ENCODE measurements at places on chromosomes 2 and 18.

DNA sequence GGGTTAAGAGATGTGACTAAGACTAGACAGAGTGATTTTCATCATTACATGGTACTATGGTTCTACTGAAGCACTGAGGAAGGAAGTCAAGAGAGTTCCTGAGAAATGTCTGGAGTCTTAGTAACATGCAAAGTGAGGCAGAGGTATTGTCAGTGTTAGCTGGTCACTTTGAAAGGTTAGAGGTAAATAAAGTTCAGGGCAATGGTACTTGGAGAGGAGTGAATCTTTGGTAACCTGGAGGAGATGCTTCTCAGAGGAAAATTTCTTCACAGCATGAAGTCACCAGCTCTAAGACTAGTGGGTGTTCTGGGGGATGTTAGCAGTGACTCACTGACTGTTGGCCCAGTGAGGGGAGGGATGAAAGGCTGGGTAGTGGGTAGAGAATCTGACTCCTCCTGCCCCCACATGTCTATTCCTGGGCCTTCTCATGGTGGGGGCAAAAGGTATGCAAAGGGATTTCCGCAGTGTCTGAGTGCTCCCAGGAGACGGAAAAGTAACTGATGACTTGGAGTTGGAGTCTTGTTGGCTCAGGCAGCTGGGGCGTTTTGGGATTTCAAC is 23.3 kb upstream of the IL1RN start:
- no peak for DNase-seq

DNA sequence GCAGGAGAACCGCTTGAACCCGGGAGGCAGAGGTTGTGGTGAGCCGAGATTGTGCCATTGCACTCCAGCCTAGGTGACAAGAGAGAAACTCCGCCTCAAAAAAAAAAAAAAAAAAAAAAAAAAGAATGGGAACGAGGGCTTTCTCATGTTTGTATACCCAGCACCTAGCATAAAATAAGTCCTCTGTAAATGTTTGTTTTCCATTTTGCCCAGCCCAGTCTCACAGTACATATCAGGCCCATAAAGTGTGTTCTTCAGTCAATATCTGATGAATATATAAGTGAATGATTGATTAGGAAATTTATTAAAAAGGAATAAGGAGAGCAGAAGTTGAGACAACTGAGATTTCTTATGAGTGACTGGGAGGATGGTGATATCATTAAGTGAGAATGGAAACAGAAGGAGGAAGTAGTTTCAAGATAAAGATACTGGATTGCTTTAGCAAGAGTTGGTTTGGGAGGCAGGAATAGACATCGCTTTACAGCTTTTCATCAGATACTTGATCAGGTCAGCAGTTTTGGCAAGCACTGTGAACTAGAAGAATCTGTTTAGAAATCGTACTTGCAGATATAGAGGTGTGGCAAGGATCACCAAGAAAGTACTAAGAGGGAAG is 327.5 kb downstream of the KIAA1328 start:
- no peak for DNase-seq

DNA sequence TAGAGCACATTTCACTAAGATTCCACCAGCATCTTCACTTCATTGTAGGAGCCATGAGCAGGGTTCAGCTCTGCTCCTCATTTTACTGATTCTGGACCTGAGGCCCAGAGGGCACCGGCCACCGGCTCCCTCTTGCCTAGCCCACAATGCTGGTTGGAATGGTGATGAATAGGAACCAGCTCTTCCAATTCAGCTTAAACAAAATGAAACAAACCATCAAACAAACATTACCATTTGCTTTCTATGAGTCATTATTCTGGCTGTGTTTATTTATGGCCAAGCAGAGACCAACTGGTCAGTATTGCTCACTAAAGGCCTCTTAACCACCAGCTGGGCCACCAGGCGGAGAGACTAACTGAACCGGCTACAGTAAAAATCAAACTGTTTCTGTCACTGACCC is 176.7 kb downstream of the MTX2 start:
- no peak for DNase-seq

DNA sequence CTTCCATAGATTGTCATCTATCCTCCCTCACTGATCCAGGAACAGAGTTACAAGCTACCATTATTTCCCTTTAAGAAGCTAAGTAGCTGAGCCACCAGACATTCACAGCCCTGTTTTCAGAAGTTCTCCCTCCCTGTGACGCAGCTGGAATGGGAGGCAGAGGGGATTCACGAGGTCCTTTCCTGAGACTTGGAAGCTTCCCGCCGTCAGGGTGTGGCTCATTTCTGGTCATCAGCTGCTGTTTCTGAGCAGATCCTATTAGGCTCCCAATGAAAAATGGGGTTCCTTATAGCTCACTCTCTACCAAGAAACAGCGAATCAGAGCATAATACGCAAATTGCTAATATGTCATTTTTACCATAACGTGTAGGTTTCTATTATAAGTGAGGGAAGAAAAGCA is 559.3 kb upstream of the ID2 start:
- no peak for DNase-seq

GRCh38 chr2:73896362-73897239 is 3.8 kb downstream of the ACTG2 start:
- no peak for DNase-seq

DNA sequence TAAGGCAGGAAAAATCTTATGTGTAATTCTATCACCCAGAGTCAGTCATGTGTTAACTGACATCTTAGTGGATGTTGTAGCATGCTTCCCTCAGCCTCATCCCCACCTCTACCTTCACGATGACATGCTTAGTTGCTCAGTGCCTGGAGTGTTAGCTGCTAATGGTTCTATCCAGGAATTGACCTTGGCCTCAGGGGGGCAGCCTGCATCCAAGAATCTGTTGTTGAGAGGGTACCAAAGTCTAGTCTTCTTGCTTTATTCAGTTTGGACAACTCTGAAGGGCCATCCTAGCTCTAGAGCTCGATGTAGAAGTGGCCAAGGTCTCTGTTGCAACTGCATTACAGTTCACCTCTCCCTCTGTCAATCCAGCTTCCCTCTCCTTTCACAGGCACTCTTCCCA is 61.2 kb downstream of the ACYP2 start:
- DNase-seq, result no peak

GRCh38 chr2:217353591-217353990 is 493.7 kb upstream of the TNP1 start:
- DNase-seq, result no peak

GRCh38 chr2:41314511-41315070 is 733.2 kb upstream of the PKDCC start:
- DNase-seq, result no peak

- DNase-seq, result no peak
These were observed 57.7 kb upstream of the PXDN start for GRCh38 chr2:1802046-1802445.

DNA sequence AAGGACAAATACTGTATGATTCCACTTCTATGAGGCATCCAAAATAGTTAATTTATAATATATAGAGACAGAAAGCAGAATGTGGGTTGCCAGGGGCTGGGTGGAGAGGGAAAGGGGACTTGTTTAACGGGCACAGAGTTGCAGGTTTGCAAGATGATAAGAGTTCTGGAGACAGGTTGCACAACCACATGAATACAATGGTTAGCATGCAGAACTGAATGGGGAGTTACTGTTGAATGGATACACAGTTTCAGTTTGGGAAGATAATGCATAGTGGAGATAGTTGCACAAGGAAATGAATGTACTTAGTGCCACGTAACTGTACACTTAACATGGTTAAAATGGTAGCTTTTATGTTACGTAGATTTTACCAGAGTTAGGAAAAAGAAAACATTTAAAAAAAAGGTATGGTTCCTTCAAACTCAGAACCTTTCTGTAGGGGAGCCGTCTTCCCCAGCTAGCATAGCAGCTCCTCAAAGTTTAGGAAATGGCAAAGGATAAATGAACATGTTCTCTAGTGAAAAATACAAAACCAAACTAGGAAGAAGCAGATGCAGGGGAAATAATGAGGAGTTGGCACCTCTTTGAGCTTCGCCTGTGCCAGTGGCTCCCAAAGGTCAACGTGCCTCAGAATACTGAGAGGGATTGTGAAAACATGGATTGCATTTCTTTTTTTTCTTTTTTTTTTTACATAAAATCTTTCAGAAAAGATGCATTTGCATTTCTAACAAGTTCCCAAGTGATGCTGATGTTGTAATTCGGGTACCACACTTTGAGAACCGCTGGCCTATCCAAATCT is 95.2 kb downstream of the ZCCHC2 start:
- DNase-seq, result no peak

- DNase-seq, result no peak
These were observed 39.7 kb upstream of the MRPL19 start for GRCh38 chr2:75606761-75607399.

DNA sequence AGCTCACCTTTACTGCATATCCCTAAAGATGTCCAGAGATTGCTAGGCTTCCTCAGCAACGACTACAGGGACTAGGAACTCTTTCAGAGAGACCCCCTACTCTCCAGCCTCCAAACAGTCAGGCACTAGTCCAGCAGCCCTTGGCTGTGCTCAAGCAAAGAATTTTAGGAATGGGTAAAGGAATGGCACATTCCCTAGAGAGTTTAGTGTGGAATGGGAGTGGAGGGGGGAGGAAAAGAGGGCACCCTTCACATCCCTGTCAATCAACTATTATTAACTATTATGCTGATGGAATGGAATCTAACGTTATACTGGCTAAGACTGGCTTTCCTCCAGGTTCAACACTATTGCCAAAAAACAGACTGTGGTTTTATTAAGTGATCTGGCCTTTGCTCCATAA is 64.8 kb downstream of the IKZF2 start:
- no peak for DNase-seq

DNA sequence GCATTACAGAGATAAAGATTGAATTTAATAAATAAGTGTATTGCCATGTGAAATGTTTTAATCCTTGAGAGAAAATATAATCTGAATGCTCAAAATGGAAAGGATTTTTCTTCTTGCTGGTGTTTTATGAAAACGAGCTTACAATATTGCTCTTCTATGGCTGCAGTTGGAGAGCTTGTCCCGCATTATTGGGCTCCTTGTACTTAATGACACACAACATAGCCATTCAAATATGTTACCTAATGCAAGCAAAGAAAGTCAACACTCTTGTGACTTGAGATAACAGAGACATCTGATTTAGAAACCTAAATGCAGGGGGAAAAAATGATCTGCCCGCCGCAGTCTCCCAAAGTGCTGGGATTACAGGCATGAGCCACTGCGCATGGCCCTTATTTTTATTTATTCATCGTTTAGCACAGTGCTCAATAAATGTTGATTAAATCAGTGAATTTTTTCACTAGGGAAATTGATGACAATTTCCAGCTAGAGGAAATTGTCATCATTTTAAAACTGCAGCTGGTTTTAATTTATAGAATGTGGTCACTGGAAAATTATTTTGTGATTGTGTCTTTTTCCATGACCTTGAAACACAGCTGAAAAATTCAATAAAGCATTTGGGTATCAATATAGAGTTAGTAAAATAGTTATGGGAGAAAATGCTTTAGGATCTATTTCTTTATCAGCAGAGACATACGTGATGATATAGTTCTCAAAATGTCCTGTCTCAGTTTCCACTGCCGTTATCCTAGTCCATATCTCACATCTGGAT is 2.4 kb upstream of the PRKD3 start:
- DNase-seq, result no peak

DNA sequence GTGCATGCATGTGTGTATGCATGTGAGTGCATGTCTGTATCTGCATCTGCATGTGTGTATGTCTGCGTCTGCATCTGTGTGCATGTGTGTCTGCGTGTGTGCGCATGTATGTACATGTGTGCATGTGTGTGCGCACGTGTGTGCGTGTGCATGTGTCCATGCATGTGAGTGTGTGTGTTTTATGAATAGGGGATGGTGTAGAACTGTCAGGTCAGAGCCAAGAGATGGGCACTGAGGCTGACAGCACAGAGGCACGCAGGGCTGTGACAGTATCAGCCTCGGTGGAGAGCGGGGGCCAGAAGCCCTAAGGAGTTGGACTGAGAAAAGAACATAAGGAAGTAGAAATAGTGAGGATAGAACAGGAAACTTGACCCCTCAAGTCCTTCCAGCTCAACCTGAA is 494.0 kb upstream of the MYT1L start:
- no peak for DNase-seq

- DNase-seq, result no peak
These were observed 214.2 kb downstream of the ICOS start for GRCh38 chr2:204150721-204151120.

GRCh38 chr2:121018136-121019061 is 266.6 kb downstream of the TFCP2L1 start:
- no peak for DNase-seq

DNA sequence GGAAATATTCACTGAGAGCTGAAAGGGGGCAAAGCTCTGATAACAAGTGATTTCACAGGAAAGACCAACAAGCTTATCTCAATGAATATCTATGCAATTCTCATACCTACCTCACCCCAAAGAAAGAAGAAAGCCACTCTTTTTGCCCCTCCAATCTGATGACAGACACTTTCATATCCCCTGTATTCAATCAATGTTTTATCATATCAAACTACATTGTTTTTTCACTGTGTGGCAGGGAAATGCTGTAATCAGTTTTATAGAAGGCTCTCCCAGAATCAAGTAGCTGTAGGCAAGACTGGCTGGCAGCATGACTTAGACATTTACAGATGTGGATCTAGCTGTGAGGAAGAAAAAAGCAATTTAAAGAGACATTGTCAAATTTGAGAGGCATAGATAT is 81.3 kb upstream of the PIK3C3 start:
- no peak for DNase-seq

DNA sequence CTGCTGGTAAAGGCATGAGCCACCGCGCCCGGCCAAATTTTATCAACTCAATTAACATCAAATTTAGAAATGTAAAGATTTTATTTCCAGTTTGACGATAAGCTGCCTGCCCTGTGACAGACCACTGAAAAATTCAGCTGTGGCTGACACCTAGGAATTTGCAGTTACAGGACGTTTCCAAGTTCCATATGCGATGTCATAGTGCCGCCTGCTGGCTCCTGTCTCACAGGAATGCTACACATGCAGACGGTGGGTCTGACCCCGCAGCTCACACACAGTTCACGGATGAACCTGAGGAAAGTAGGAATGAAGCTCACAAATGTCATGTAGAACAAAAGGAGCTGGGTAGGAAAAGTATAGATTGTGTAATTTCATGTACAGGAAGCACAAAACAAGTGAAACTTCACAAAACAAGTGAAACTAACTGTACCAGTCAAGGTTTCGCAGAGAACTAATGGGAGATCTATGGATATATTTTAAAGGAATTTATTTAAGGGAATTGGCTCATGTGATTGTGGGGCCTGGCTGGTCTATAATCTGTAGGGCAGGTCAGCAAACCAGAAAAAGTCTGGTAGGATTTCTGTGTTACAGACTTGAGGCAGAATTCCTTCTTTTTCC is 13.2 kb upstream of the SEH1L start:
- peak; percentile 17 for DNase-seq

GRCh38 chr2:101905746-101906336 is 85.9 kb upstream of the IL1R2 start:
- no peak for DNase-seq

GRCh38 chr2:113123726-113124125 is 3.7 kb upstream of the IL1RN start:
- DNase-seq, result no peak

DNA sequence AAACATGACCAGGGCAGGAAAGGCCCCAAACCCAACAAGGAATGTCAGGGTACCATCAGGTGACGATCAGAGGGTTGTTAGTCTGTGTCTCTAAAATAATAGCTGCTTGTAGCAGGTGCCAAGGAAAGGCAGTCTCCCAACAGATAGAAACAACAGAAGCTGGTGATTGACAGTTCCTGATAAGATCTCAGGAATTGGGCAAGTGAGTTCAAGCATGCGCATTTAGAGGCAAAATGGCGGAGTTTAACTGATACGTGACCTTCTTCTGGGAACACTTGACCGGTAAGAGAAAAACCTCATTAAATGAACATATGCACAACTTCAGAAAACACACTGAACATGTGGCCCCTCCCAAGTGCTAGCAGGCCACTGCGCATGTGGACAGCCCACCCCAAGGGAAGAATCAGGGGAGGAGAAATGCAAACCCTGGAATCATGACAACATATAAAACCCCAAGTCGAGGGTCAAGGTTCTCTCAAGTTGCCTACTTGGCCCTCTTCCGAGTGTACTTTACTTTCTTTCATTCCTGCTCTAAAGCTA is 664.9 kb downstream of the KCNJ3 start:
- DNase-seq, result no peak
